ENCODE measurements at places on chromosomes 1 and 21. TPM values are rescaled to one million over a fixed set of nuclear protein-coding genes. Genes with fewer than 3 reads are reported as not detected.

Gene ACTL8
- not detected for total RNA-seq

Gene EBNA1BP2
- total RNA-seq: 270 TPM

Gene LYPLAL1
- total RNA-seq: 24.7 TPM

Gene MX2
- not detected for total RNA-seq

GRCh38 chr1:51962486-51963356 is 27.8 kb downstream of the RAB3B start:
- H3K36me3 ChIP-seq: peaks cover 27% of the 10 kb centered on the region
- H3K4me3 ChIP-seq: no peak overlapping the region
- peaks cover 20% of the 10 kb centered on the region for H3K4me1 ChIP-seq
- no peak for DNase-seq
- no peak overlapping the region for H3K27ac ChIP-seq

GRCh38 chr1:200445213-200445612 is 35.4 kb upstream of the ZNF281 start:
- no peak overlapping the region for H3K4me3 ChIP-seq
- no peaks in the 10 kb centered on the region for H3K27me3 ChIP-seq
- DNase-seq: peak; percentile 44
- H3K27ac ChIP-seq: no peak overlapping the region
- peaks cover 6% of the 10 kb centered on the region for H3K4me1 ChIP-seq

- no peaks in the 10 kb centered on the region for H3K4me1 ChIP-seq
- H3K27ac ChIP-seq: no peak overlapping the region
- H3K36me3 ChIP-seq: peaks cover 43% of the 10 kb centered on the region
- H3K4me3 ChIP-seq: no peak overlapping the region
Observed at GRCh38 chr21:33836408-33836807, 79.2 kb downstream of the ATP5PO start.

- H3K4me3 ChIP-seq: no peak overlapping the region
- H3K27me3 ChIP-seq: peaks cover 18% of the 10 kb centered on the region
- no peaks in the 10 kb centered on the region for H3K36me3 ChIP-seq
- H3K27ac ChIP-seq: no peak overlapping the region
- H3K4me1 ChIP-seq: no peaks in the 10 kb centered on the region
Observed at GRCh38 chr1:53337499-53337898, 9.6 kb upstream of the LRP8 start.

- H3K4me1 ChIP-seq: peaks cover 43% of the 10 kb centered on the region
- DNase-seq: no peak
- peaks cover 24% of the 10 kb centered on the region for H3K36me3 ChIP-seq
- H3K27me3 ChIP-seq: no peaks in the 10 kb centered on the region
- H3K27ac ChIP-seq: peak overlapping the region; percentile 51
Observed at GRCh38 chr1:9293241-9293532, 493 bp downstream of the SPSB1 start.

DNA sequence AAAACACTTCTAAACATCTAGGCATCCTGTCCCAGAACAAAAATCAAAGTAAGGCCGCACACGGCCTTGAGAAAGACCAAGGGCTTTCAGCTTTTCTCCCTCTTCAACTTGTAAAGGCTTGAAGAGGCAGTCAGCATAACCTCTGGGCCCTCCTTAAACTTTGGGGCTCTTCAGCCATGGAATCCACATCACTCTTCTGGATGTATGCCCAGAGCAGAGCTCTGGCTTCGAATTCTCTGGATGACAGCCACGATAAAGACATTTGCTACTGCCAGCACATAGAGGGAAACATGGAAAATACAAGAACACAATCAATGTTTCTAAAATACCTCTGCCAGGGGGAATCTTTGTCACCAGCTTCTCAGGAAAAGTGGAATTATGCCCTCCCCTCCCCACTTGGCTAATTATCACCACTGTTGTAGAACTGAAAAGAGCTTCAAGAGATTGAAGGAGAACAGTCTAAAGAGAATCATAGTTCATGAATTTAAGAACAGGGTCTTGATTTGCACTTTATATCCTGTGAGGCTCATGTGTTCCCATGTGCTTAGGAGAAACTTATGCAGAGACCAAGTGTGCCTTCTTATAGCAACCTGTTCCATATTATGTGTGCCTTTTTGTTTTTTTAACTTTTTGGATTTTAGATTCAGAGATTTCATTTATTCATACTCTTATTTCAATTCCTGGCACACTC is 39.0 kb upstream of the DPT start:
- no peak for DNase-seq
- H3K27ac ChIP-seq: no peak overlapping the region
- no peak overlapping the region for H3K4me3 ChIP-seq
- H3K36me3 ChIP-seq: no peaks in the 10 kb centered on the region

GRCh38 chr1:115726161-115726560 is 42.4 kb downstream of the CASQ2 start:
- H3K36me3 ChIP-seq: no peaks in the 10 kb centered on the region
- no peaks in the 10 kb centered on the region for H3K27me3 ChIP-seq

DNA sequence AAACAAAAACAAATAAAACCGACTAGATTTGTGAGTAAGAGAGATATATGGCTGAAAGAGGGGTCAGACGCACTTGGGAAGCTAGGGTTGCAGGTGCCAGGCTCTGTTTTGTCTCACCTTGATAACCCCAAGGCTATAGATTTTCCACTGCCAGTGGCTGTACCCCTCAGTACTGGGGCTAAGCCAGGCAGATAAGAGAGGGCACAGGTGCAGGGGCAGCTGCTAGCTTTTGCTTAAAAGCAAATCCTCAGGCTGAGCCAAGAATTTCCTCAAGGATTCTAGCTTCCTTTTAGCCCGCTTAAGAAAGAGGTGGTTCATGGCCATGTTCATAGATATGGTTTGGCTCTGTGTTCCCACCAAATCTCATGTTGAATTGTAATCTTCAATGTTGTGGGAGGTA is 57.9 kb downstream of the OVGP1 start:
- H3K27me3 ChIP-seq: no peaks in the 10 kb centered on the region
- no peak overlapping the region for H3K27ac ChIP-seq
- DNase-seq: no peak
- no peak overlapping the region for H3K4me3 ChIP-seq
- peaks cover 3% of the 10 kb centered on the region for H3K4me1 ChIP-seq

DNA sequence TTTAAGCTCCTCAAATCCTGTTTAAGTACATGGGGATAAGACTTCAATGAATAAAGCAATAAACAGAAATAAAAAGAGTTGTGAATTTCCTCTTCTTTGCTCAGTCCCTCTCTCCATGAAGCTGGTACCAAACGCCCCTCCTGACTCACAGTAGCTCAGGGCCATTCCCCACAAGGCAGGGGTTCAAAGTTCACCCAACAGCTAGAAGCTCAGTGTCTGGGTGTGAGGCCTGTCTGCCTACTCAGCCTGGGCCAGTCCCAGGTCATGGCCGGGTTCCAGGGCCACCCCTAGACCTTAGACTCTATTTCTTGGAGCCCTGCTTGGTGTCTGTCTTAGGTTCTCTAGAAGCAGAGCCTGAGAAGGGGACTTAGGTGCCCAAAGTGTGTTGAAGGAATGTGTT is 251.5 kb downstream of the GRIK3 start:
- H3K27ac ChIP-seq: no peak overlapping the region
- no peak for DNase-seq
- H3K27me3 ChIP-seq: peaks cover 8% of the 10 kb centered on the region
- no peak overlapping the region for H3K4me3 ChIP-seq
